ENCODE measurements at places on chromosomes 5 and 9. TPM values are rescaled to one million over a fixed set of nuclear protein-coding genes. Genes with fewer than 3 reads are reported as not detected.

GRCh38 chr5:101977729-101978345 lies 318.2 kb downstream of the SLCO4C1 start:
- no peak for DNase-seq

DNA sequence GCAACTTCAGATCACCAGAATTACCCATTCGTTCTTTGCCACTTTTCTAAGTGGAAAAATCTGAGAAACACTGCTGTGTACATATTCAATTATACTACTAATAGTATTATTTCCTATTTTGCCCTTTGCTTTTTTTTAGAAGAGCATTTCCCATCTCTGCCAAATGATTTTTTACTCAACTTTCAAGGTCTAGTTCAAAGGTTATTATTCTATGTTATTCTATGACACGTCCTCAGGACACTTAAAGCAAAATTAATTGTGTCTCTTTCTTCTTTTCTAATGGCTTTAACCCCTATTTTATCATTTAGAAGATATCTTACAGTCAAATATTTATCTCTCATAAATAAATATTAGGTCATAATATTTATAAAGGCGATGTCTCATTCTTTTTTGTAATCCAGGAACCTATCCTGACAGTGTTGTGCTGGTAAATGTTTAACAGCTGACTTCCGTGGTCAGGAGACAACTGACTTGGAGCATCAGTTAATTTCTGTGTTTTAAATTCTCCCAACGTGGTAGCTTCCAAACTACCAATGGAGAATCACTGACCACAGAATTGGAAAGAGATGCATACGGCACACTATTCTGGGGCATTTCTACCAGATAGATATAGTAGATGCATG lies 375.2 kb downstream of the ARRDC3 start:
- DNase-seq: no peak

DNA sequence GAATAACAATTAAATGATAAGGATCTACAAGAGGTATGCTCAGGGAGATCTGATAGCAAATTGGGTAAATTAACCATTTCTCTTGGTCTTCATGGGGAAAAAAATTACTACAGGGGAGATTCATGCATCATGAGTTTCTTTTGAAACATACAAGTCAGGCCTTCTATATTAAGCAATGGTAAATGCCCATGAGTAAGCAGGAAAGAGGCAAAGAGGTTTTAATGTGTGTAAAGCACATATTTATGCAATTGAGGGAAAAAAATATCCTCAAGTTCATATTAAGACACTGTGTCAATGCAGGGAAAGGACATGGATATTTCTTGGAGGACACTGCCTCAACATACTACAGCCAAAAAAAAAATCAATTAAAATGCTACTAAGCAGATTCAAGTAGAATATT lies 73.4 kb upstream of the NR4A3 start:
- no peak for DNase-seq

- DNase-seq: no peak
These were observed 247.5 kb downstream of the ARRDC3 start for GRCh38 chr5:91135475-91136248.

DNA sequence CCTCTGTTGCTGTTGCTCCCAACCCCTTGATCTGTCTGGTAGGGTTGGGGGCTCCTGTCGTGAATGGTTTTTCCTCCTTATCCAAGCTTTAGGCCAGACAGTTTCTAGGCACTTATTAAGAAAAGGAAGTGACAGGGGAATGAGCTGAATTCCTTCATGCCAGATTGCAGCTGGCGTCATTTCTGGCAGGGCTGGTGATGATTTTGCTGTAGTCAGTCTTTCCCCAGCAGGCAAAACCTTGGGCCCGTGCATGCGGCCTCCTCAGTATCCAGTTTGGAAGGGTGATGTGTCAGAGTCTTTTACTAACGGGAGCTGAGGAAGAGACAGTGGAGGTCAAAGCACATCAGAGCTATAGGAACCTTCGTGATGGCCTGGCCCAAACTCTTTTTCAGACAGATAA lies 58.8 kb downstream of the COL27A1 start:
- peak; percentile 60 for DNase-seq

GRCh38 chr9:800591-801150 lies 40.8 kb upstream of the DMRT1 start:
- DNase-seq: no peak

DNA sequence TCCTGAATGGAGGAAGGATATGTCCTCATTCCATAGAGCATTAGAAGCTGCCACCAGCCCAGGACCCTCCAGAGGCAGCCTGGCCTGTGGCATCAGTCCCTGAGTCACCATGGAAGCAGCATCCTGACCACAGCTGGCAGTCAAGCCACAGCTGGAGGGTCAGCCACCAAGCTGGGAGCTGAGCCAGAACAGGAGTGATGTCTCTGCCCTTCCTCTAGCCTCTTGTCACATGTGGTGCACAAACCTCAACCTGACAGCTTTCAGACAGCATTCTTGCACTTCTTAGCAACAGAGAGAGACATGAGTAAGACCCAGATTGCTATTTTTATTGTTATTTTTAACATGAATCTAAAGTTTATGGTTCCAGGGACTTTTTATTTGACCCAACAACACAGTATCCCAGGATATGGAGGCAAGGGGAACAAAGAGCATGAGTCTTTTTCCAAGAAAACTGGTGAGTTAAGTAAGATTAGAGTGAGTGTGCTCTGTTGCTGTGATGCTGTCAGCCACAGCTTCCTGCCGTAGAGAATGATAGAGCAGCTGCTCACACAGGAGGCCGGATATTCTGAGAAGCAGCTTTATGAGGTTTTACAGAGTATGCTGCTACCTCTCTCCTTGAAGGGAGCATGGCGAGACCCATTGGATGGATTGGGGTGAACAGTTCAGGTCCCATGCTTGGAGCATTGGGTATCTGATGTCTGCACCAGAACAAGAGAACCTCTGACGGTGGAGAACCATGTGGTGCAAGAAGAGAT lies 13.0 kb upstream of the CYFIP2 start:
- no peak for DNase-seq

DNA sequence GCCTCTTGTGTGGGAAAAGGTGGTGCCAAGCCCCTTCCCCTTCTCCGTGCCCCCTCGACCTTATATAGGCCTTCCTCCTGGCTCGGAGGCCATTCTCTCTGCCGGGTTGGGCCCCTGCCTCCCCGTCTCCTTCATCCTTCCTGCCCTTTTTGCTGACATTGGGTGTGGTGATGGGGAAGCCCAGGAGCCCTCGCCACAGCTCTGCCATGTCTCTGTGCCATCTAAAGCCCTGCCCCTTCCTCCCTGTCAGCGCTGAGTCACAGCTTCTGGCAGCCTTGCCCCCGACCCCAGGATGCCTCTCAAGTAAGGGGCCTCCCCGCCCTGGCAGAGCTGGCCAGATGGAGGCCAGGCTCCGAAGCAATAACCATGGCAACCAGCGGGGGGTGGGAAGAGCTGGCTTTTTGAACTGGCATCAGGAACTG lies 30.4 kb downstream of the JADE2 start:
- DNase-seq: peak; percentile 42

GRCh38 chr5:104045987-104046386 lies 483.4 kb upstream of the NUDT12 start:
- no peak for DNase-seq

GRCh38 chr5:43367909-43368669 lies 44.1 kb downstream of the CCL28 start:
- no peak for DNase-seq

DNA sequence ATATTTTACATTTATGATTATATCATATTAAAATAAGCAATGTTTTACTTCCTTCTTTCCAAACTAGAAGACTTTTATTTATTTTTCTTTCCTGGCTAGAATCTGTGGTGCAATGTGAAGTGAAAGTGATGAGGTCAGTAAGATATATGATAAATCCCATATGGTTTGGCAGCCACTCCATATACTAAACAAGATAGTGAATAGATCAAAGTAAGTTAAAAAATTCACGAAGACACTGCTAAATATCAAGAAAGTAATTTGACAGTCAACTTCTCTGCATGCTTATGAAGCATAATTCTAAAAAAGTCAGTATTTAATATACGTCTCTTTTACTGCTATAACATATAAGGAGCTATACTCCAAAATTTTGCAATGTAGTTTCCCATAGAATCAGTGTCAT lies 972.8 kb downstream of the DTWD2 start:
- no peak for DNase-seq

- no peak for DNase-seq
These were observed 530 bp downstream of the TMEFF1 start for GRCh38 chr9:100473276-100474081.

DNA sequence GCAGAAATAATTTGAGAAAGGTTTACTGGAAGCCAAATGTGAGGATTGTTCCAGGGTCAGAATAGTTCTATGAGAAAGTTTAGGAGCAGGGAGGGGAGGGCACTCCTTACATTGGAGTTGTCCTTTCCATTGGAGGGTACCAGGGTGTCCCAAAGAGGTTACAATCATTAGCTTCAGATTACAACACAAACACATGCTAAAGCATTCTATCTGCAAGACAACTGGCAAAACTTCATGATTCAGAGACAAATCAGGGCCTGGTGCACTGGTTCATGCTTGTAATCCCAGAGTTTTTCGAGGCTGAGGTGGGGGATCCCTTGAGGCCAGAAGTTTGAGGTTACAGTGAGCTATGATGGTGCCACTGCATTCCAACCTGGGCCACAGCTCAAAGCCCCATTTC lies 51.8 kb downstream of the NSUN2 start:
- DNase-seq: no peak

GRCh38 chr5:25891691-25892090 lies 1146.7 kb downstream of the CDH9 start:
- DNase-seq: no peak

DNA sequence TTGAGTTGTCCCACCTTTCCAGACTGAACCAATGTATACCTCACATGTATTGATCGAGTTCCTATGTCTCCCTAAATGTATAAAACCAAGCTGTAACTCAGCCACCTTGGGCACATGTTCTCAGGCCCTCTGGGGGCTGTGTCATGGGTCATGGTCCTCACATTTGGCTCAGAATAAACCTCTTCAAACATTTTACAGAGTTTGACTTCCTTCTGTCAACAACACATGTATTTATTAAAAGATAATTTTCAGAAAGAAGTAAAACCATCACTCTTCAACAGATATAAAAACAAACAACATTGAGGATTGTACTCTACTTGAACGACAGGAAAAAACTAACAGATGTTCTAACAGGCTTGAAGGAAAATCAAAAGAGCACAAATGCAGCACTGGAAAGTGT lies 4.5 kb downstream of the CMBL start:
- no peak for DNase-seq

DNA sequence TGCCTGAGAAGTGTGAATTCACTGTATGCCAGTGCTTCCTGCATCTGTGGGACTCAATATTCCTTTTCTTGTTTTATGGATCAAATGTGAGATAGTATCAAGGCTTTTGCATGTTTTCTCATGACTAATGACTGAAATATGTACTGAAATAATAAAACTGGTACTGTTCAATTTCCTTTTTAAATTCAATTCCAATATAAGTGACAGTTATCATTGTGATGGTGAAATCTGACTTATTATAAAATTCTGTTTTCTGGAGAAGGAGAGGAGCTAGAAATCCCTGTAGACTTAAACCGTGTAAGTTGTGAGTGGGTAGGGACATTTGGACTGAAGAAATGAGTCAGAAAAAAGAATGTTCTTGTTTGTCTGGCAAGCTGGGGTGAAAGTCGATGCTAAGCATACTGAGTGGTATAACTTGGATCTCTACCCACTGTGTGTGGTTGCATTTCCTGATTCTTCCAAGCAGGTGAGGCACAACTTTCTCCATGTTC lies 245.2 kb downstream of the EFNA5 start:
- no peak for DNase-seq

GRCh38 chr9:15111071-15111470 lies 195.9 kb downstream of the TTC39B start:
- no peak for DNase-seq

GRCh38 chr9:80378669-80379293 lies 807.0 kb downstream of the TLE4 start:
- DNase-seq: no peak

DNA sequence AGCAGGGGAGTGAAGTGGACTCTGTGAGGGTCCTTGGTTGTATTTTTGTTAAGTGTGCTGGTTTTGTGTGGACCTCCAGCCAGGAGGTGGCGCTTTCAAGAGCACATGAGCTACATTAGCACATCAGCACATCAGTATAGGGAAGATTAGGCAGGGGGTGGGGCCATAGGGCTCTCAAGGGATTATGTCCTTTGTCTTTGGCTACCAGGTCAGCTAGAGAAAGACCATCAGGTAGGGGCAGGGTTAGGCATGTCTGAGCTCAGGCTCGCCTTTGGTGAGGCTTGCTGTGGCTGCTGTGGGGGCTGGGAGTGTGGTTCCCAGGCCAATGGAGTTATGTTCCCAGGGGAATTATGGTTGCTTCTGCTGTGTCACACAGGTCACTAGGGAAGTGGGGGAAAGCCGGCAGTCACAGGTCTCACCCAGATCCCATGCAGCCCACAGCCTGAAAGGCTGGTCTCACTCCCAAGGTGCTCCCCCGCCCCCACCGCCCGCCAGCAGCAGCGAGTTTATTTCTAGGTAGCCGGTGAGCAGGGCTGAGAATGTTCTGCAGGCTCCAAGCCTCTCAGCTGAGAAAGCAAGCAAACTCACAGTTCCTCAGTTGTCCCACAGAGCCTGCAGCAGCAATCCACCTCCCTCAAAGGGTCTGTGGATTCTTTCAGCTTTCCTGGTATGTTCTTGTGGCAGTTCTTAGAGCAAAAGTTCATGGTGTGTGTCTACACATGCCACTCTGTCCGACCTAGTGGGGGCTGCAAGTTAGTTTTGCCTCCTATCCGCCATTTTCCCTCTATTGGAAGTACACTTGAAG lies 13.7 kb downstream of the OR1J1 start:
- no peak for DNase-seq

Gene SLC6A18
- total RNA-seq: not detected

Gene BTNL9
- total RNA-seq: 38.5 TPM

Gene CEL
- total RNA-seq: 1.9 TPM

Gene LECT2
- total RNA-seq: not detected

Gene KIF24
- 0.63 TPM for total RNA-seq

Gene SPINK4
- total RNA-seq: not detected

Gene MACIR
- 5.5 TPM for total RNA-seq

Gene GGTA1
- total RNA-seq: 34.1 TPM

Gene PKN3
- 6.3 TPM for total RNA-seq

Gene TICAM2
- total RNA-seq: 2.3 TPM

All from left ventricle myocardium inferior (tissue), 1 donor.